ENCODE measurements at places on chromosomes 16 and 17.

GRCh38 chr17:44989552-44990138 is 21.5 kb upstream of the C1QL1 start:
- DNase-seq = no peak

GRCh38 chr17:29141514-29141876 is 38.7 kb downstream of the MYO18A start:
- no peak for DNase-seq

GRCh38 chr17:73309727-73310596 is 1.8 kb downstream of the CDC42EP4 start:
- no peak for DNase-seq

DNA sequence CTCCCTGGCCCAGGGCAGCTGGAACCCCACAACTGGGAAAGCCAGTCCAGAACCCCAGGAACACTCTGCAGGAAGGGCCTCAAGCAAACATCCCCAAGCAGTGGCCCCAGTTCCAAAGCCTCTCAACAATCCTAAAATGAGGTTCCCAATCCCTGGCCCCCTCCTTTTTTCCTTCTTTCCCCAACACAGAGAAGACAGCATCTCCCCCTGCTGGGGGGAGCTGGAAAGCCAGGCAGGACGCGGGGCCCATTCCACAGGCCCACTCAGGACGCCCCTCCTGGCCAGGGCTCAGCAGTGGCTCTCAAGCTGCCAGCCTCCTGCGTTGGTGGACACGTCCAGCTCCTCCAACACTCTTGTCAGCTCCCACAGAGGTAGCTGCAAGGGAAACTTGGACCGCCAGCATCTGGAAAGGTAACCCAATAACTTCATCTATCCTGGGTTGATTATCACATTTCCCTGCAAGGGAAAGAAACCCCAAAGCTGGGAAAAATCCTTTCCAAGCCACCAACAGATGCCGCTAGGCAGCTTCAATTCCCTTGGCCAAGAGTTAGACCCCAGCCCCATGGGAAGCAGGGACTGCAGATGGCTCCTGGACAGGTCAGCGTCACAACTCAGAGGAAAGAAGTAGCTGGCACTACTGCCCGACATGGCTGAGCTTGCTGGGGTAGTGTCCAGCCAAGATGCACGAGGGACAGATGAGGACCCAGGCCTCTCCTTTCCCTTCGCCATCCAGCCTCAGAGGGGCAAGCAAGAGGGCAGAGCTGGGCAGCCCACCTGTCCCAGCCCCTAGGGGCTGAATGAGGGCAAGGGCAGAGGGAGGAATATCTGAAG is 7.6 kb downstream of the HDAC5 start:
- DNase-seq = no peak

- no peak for DNase-seq
Measured at GRCh38 chr17:3962965-3963236, 1.3 kb downstream of the ATP2A3 start.

DNA sequence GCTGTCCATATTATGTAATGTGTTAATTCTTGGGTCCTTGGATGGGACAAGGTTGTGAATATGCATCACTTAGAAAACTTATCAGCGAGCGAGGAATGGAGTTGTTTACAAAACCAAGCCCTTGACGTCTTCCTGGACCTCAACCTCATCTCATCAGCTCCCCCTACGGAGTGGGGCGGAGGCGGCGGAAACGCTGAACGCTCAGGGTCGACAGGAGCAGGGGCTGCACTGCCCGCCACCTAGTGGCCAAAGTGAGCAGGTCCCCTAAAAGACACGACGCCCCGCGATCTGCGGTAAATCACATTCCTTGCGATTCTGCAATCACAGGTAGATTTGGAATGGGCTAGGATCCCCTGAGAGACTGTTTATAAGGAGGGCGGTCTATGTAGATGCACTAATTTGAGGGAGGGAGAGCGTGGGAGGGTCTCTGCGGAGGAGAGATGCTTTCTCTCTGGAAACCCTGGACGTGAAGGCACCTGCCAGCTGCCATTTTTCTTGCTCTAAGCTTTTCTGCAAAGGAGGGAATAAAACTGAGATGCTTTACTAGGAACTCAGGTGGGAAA is 5.4 kb upstream of the ICAM2 start:
- peak; percentile 58 for DNase-seq

- no peak for DNase-seq
Measured at GRCh38 chr16:71777329-71777728, 31.3 kb downstream of the AP1G1 start.

- DNase-seq = no peak
Measured at GRCh38 chr16:50756473-50756872, 14.6 kb downstream of the CYLD start.

- no peak for DNase-seq
Measured at GRCh38 chr17:67459985-67460384, 82.9 kb downstream of the PITPNC1 start.

GRCh38 chr16:74438492-74438979 is 17.3 kb upstream of the CLEC18B start:
- DNase-seq = no peak

GRCh38 chr16:74709441-74709877 is 8.8 kb upstream of the MLKL start:
- DNase-seq = peak; percentile 81

- DNase-seq = no peak
Measured at GRCh38 chr17:56733833-56734232, 99.9 kb downstream of the C17orf67 start.

DNA sequence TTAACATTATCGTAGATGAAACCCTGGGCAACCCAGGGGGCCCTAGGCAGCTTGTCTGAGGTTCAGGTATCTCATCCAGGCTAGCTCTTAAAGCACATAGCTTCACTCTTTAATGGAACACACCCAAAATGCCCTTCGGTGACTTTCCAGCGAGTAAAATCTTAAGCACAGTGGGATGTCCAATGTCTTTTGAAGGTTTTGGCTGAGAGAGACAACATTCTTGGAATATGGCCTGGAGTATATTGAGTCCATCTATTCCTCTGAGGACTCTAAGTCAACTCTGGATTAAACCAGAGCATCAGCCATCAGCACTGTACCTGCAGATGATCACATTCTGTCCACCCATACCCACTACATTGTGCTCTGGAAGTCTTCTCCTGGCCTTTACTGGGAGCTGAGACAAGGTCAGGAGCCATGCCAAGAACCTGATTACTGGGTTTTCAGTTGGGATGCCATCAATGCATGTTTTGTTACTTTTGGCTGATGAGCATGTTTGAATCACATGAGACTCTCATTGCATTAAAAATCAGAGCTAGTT is 63.4 kb upstream of the CDH11 start:
- no peak for DNase-seq

DNA sequence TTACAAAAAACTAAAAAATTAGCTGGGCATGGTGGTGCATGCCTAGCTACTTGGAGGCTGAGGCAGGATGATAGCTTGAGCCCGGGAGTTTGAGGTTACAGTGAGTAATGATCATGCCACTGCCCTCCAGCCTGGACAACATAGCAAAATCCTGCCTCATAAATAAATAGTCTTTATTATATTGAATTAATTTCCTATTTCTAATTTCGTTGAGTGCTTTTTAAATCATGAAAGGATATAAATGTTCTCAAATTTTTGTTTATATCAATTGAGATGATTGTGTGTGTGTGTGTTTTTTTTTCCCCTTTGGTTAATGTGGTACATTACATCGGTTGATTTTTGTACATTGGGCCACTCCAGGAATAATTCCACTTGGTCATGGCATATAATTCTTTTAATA is 32.0 kb upstream of the AQP8 start:
- DNase-seq = no peak

GRCh38 chr17:19334331-19334730 is 28.2 kb downstream of the B9D1 start:
- DNase-seq = no peak

DNA sequence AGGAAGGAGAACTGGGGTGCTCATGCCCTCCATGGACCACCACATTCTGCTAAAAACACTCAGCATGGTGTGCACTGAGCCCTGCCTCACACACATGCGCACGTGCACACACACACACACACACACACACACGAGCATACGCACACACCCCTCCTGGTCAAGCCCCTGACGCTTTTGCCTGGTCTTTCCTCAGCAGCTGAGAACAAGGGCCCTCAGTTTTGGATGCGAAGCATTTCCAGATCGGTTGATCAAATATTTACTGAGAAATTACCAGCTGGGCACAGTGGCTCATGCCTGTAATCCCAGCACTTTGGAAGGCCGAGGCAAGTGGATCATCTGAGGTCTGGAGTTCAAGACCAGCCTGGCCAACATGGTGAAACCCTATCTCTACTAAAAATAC is 20.1 kb upstream of the RAI1 start:
- DNase-seq = no peak

- DNase-seq = no peak
Measured at GRCh38 chr16:81413245-81413990, 31.2 kb upstream of the CMIP start.

DNA sequence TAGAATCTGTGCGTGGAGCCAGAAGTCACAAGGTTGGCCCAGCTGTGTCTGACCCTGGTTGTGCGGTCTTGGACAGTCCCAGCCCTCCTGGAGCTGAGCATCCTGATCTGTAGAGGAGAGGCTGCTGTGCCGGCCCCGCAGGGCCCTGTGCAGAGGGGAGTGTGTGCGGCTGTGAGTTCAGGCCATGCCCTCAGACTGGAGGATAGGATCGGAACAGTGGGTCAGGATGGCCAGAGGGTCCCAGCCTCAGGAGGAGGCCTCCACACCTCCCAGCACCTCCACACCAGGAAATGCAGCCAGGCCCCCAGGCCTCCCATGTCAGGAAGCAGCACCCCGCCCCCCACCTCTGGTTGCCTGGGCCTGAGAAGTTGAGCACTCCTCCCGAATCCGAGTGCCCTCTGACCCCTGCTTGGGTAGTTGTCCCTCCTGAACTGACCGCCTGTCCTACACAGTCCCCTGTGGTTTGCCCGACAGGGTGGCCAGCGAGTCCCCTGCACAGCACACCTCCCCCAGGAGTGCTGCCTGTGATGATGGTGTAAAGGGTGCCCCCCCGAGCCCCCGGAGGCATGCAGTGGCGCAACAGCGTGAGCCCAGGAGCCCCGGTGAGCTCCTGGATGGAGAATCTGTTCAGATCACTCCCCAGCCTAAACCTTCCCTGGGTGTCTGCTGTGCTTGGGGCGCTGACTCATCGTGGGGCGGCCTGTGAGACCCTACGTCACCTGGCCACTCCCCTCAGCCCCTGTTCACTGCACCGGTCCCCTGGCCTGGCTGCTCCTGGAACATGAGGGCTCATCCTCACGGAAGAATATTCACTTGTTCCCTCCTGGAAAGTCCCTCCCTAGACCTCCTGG is 285.2 kb downstream of the SEC14L1 start:
- DNase-seq = no peak

GRCh38 chr17:73600103-73600871 is 44.0 kb downstream of the SDK2 start:
- peak; percentile 52 for DNase-seq

DNA sequence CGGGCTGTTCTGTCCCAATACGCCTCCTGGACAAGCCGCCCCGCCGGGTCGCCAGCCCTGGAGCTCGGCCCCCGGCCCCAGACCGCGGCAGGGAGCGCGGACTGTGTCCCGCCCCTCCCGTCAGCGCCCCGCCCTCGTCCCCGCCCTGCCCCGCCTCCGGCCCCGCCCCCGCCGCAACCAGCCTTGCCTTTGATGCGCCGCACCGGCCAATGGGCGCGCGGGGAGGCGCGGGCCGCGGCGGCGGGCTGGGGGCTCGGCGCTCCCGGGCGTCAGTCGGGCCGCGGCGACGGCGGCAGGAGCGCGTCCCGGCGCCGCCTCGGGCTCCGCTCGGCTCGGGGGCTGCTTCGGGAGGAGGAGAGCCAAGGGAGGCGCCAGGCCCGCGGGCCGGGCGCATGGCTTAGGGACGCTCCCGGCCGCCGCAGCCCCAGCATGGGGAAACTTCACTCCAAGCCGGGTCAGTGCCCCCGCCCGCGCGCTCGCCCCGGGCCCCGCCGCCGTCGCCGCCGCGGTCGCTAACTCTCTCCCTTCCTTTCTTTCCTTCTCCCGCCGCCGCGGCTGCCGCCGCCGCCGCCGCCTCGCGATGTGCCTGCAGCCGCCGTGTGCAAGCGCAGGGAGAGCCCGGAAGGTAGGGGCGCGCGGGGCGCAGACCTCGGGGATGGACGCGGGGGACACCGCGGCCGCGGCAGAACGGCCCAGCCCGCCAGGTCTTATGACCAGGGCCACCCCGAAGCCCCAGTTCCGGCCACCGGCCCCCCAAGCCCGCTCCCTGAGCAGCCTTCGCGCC is at the start of gene NKD1:
TSS of gene NKD1 (plus strand) at position 272 of the 784 bp plus-strand sequence. CDS start at position 430, 158 bp downstream.
- peak; percentile 67 for DNase-seq

DNA sequence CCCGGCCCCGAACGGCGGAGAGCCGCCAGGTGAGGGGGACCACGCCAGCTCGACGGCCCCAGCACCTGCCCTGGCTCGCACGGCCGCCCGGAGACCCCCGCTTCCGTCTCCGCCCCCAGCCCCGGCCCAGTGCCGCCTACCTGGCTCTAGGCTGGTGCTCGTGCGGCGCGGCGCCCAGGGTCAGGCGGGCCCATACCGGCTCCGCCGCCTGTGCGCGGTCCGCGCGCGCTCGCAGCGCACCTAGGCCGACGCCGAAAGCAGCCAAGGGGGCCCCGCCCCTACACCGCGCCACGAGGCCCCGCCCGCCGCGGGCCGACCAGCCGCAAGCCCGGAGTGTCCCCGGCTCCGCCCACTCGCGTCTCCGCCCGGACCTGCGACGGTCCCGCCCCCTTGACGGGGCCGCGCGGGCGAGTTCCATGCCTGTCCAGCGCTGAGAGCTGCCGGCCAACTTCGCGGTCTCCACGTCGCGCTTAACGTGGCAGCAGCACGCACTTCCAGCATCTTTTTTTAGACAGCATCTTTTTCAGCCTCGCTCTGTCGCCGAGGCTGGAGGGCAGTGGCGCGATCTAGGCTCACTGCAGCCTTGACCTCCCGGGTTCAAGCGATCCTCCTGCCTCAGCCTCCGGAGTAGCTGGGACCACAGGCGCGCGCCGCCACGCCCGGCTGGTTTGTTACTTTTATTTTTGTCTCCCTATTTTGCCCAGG is at the start of gene SLC25A39:
TSS of gene SLC25A39 (minus strand) at position 253 of the 705 bp plus-strand sequence. CDS start 1,261 bp downstream, outside the sequence.
- peak; percentile 95 for DNase-seq

- peak; percentile 48 for DNase-seq
Measured at GRCh38 chr16:4663777-4664465, 29.4 kb upstream of the NUDT16L1 start.

DNA sequence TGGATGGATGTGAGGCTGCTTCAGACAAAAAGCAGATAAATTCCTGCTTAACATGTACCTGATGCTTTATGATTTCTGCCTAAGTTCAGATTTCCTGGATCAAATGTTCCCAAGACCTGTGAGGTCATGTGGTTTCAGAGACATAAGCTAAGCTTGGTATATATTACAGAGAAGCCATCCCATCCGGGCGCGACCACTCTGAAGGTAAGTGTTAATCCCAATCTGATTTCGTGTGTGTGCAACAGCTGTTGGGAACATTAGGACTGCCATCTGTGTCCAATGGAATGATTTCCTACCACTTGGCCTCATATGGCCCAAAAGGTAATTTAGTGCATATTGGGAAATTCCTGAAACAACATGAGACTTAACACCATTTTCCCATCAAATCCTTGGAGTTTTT is 199.1 kb downstream of the HS3ST3B1 start:
- no peak for DNase-seq

DNA sequence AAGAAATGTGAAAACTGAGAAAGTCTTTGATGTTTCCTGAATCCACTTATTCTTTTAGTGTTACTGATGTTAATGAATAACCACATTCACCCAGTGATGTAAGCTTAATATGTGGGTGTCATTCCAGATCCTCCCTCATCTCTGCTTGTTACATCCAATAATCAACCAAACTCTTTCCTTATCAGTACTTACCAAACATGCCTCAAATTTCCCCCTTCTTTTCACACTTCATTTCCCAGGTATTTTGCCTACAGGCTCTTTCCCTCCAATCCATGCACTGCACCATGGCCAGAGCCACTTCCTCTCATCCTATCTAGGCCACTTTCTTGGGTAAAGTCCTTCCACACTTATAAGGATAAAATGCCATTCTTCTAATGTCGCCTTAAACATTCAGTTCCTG is 451.5 kb downstream of the NPIPA7 start:
- no peak for DNase-seq

Data from hindlimb muscle (tissue), 1 donor.